ENCODE measurements at places on chromosomes 16 and 17.

DNA sequence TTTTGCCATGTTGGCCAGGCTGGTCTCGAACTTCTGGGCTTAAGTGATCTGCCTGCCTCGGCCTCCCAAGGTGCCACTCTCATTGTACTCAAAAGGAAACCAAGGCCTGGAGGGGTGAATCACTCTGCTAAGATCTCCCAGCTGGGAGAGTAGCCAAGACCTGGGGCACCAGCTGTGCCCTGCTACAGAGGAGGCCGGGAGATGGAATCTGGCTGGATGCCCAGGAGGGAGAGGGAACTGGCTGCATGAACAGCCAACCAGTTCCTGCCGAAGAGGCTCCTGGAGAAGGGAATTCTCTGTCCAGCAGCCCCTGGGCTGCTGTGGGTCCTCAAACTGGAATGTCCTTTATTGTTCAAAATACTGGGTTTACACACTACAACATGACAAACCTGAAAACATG, 238.7 kb upstream of the CIBAR2 start:
- DNase-seq = peak; percentile 53

GRCh38 chr16:68351991-68352431, 41.2 kb downstream of the PRMT7 start:
- DNase-seq = no peak

DNA sequence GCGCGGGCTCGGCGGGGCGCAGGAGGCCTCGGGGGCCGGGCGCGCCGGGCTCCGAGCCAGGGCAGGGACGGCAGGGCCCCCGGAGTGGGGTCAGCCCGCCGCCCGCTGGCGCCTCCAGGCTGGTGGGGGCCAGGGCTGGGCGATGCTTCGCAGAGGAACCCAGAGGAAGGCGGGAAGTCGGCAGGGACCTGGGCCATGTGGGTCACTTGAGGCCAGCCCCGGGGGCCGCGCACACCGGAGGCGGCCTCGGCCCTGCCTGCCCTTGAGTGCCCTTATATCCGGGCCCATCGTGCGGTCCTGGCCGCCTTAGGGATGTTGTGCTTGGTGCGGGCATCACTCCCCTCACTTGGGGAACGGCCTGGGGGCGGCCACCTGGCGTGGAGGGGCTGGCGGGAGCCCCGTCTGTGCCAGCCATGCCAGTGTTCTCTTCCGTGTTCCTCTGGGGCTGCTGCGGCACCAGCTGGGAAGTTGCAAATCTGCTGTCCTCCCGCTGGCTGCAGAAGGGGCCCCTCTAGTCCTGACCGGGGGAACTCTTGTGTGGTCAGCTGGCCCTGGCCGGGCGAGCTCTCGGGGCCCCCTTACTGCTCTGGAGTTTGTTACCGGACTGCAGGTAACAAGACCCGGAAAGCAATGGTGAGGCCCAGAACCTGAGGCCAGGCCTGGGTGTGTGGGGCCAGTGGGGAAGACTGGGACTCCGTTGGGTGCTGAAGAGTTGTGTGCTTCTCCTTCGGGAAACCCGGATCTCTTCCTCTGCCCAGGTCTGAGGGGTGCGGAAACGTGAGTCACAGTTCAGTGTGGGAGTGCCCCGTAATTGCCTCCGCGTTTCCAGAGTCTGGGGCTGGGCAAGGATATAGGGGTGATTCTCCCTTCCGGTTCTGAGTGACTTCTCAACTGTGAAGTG, 849 bp downstream of the CAPN15 start:
- peak; percentile 64 for DNase-seq

DNA sequence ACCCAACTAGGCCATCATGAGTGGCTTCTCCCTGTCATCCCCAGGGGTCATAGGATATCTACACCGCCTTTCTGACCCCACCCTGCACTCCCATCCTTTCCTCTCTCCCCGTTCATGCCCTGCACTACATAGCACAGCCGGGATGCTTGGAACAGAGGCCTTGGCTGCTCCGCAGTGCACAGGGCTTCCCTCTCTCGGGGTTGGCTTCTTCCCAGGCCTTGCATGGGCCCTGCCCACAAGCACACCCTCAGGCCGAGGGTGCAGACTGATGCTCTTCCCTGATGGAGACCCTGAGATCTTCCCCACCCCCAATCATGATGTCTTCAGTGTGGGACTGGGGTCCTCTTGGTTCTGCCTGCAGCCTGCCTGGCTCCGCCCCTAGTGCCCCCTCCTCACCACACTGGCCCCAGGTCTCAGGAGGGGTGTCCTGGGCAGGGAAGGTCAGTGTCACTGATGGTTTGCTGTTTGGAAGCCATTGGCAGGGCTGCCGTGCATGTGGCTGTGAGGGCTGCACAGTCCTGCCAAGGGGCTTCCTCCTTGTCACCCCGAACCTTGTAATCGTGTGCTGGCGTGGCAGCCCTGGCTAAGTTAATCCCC, 14.3 kb upstream of the NAGLU start:
- DNase-seq = no peak

- DNase-seq = no peak
Measured at GRCh38 chr17:40532520-40533253, 31.3 kb upstream of the TNS4 start.

GRCh38 chr17:43658900-43659299, 2.8 kb downstream of the MEOX1 start:
- DNase-seq = no peak

DNA sequence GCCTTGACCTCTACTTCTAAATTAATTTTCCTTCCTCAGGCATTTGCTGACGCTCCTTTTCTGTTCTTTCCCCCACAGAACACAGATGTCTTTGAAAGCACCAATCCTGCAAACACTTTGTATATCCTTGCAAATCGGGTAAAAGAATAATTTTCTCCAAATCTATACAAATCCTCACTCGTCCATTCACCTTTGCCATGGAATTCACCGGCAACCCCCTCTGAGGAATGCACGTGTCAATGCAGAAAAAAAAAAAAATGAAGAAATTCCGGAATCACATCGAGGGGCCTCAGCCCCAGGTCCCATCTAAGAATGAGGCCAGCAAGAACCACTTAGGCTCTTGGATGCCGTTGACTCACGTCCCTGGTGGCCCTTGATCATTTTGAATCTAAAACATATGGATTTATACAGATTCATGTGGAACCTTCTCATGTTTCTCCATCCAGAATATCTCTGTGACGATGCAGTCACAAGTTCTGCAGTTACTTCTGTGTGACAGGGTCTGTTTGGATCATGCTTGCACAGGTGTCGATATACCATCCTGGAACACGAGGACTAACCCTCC, 136.9 kb downstream of the RBFOX3 start:
- DNase-seq = no peak

DNA sequence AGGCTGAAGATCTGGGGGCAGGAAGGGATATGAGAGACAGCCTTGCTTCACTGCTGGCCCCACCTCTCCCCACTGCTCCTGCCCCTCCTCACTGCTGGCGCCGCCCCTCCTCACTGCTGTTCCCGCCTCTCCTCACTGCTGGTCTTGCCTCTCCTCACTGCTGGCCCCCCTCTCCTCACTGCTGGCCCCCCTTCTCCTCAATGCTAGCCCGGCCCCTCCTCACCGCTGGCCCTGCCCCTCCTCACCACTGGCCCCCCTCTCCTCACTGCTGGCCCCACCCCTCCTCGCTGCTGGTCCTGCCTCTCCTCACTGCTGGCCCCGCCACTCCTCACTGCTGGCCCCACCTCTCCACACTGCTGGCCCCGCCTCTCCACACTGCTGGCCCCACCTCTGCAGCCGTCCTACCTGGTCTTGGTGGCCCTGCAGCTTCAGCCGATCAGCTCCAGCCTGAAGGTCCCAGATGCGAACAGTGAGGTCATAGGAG, 9.5 kb upstream of the PAM16 start:
- DNase-seq = no peak

DNA sequence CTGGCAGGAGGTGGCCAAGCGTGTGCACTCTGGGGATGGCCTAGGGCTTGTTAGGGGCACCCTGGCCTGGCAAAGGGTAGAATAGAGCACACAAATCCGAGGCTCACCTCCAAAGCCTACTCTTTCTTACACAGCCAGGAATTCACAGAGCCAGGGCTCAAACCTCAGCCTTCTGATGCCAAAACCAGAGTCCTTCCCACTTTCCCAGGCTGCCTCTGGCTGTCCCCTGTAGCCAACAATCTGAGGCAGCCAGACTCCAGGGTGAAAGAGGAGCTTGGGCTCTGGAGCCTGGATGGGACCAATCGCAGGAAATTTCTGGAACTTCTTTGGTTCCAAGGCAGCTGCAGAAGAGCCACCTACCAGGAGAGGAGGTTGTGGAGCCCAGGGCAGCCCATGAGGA, 127.9 kb downstream of the COPRS start:
- DNase-seq = no peak

DNA sequence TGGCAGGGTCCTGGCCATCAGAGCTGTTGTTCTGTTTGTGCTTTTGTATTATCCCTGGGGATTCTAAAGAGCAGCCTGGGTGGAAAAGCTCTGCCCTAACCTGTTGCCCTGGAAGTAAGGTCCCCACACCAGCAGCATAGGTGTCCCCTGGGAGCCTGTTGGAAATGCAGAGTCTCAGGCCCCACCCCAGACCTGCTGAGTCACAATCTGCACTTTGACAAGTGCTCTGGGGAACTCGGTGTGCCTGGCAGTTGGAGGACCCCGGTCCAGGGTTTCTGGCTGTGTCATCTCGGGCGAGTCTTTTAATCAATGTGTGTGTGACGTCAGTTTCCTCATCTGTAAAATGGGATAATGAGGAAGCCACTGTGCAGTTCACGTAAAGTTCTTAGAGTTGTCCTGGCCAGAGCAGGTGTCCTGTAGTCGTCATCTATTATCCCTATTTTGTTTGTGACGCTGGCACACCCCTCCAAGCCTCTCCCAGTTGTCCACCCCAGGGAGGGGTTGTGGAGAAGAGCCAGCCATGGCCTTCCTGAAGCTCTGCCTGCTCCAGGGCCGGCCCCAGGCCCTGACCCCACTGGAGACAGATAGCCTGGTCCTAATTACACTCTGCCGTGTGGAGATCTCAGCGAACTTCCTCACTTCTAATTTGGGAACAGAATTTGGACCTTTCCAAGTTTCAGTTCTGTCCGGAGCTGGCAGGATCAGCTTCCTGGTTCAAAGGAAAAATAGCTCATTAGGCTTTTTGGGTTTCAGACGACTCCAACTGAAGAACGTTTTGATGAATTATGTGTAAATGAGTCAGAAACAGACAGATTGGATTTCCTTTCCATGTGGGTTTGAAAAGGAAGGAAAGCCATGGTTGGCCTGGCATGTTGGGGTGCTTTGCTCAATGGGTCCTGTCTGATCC, 295.7 kb upstream of the FOXF1 start:
- no peak for DNase-seq

GRCh38 chr17:78146881-78147280, 696 bp downstream of the C17orf99 start:
- no peak for DNase-seq

DNA sequence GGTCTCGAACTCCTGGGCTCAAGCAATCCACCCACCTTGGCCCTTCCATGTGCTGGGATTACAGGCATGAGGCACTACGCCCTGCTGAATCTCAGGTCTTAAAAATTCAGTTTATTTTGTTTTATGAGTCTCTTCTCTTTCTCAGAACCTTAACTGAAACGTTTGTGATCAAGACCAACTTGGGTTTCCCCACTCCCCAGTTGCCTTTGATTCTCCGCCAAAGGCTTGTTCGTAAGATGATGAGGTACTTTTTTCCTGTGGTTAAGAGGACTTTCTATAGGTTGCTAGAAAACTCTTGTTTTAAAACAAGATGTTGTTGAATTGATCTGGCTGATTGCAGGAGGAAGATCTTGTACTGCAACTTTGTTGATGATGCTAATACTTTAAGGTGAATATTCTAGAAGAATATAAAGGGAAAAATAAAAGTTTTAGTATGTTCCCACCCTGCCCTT, 11.7 kb downstream of the ABCC1 start:
- no peak for DNase-seq

DNA sequence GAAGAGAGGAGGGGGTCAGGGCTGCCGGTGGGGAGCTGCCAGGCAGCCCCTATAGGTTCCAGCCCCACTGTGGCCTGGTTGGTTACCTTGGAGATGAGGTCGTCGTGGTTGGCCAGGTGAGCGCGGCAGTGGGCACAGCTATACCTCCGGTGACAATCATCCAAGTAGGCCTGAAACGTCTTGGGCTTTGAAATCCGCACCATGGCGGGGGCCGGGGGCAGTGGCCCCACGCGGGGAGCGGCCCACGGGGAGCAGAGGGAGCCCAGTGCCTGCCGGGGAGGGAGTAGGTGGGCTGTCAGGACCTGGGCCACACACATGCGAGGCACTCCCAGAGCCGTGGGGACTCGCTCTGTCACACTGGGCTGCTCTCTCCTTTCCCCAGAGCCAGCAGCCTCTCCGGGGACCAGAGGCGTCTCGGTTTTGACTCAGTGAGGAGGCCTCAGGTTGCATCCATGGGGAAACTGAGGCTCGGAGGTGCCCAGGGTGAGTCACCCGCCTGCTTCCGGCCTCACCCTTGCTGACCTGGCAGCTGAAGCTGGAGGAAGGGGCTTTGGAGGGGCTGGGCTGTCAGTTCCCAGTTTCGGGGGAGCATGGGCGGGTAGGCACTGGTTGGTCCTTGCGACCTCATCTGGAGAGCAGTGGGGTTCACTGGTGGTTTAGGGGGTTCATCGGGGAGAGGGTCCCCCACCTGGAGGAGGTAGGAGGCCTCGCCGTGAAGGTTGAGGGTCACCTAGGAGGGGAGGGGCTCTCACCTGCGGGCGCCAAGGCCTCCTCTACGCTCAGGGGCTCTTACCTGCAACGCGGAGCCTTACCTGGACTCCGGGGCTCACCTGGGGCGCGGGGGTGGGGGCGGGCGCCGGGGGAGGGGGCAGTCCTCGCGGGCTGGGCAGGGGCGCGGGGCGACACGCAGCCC, 591 bp downstream of the YPEL3 start:
- no peak for DNase-seq

DNA sequence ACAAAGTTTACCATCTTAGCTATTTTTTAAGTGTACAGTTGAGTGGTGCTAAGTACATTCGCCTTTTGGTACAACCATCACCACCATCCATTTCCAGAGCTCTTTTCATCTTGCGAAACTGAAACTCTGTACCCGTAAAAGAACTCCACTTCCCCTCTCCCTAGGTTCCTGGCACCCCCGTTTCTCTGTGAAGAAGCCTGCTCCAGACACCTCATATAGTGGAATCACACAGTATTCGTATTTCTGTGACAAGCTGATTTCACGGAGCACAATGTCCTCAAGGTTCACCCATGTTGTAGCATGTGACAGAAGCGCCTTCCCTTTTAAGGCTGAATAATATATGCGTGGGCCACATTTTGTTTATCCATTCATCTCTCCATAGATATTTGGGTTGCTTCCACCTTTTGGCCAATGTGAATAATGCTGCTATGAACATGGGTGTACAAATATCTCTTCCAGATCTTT, 54.2 kb upstream of the MAP3K14 start:
- DNase-seq = no peak

GRCh38 chr16:57297856-57298255, 13.4 kb upstream of the PLLP start:
- DNase-seq = no peak
